Brain microvascular endothelial cell (primary cell): ENCODE measurements at places on chromosomes 7 and 10.

DNA sequence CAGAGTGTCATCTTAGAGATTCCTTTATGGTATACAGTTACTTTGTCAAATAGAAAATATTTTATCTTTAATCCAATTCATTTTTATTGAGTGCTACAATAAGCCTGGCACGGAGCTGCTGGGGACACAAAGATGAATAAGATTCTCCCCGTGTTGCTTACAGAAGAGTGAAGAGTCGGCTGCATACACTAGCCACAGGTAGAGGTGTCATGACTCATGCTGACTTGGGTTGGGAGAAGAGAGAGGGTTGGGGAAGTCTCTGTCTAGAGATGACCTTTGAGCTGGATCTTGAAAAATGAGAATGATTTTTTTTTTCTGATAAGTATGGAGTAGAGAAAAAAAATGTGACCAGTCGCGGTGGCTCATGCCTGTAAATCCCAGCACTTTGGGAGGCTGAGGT lies 289.9 kb upstream of the CELF2 start:
- no peak for DNase-seq

DNA sequence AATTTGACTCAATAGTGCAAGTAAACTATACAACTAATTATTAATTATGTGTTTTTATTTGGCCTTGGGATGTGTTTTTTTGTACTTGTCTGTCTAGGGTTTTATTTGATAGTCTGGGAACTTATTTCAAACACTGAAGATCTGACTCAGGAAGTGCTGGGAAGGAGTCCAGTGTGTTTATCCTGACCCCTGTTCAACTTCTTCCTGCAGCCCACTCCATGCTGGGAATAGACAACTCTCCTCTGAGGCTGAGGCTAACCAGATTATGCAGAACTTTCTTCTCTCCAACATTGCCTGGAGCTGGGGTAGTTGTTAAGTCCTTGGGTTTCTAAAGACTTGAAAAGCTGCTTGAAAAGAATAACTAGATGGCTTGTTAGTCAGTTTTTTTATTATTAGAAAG lies 6.9 kb downstream of the CISD1 start:
- DNase-seq: peak; percentile 62

GRCh38 chr7:47418601-47419309 lies 163.2 kb downstream of the TNS3 start:
- DNase-seq: peak; percentile 52

- no peak for DNase-seq
Observed at GRCh38 chr7:76280408-76280807, 22.1 kb upstream of the HSPB1 start.
